ENCODE measurements at places on chromosomes 12 and 14.

DNA sequence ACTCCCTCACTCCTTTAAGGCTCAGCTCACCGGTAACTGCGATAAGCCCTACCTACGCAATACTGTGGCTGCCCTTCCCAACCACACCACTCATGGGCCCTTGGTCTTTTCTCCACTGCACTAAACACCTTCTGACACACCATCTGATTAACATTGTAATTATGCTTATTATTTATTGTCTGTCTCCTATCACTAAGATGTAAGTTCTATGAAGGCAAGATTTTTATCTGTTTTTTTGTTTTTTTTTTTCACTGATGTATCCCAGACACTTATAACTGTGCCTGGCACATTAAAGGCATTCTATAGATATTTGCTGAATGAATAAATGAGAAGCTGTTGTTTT lies 34.2 kb upstream of the PYGL start:
- DNase-seq: no peak

- no peak for DNase-seq
Observed at GRCh38 chr12:19712041-19712440, 272.7 kb downstream of the AEBP2 start.

DNA sequence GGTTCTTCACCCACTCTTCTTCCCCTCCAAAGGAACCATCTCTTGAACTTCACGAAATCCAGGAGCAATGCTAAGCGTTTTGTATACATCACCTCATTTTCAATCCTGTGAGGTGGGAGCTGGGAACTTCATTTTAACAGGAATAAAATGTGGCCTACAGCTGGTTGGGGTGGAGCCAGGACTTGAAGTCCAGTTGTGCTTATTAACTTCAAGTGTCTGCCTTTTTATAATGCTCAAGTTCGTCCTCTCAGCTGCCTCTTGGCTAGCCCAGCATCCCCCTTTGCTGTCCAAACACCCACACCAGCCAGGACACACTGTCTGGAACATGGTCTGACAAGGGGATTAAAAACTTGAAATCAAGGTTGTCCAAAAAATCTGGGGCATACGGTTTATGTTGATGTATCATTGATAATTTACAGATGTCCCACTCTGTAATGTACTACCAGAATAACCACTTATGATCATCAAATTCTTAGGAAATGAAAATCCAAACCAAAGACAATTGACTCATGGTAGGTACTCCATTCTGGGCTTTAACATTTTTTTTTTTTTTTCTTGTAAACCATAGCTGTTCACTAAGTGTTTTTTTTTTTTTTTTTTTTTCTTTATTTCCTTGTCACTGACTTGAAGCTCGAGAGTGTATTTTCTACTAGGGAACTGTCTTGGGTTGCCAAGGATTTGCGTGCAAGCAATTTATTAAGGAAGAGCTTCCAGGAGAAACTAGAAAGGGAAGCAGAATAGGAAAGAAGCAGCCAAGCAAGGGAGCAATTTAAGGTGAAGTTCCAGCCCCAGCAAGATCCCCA lies 252.3 kb downstream of the EFCAB11 start:
- DNase-seq: peak; percentile 21

- DNase-seq: no peak
Observed at GRCh38 chr12:29709496-29710040, 74.2 kb downstream of the TMTC1 start.

GRCh38 chr14:95132760-95133159 lies 24.6 kb downstream of the DICER1 start:
- DNase-seq: no peak

GRCh38 chr12:6927379-6928021 lies at the start of gene ATN1:
Gene ATN1, plus strand, starts transcription at chr12:6927959. Its CDS starts 6,043 bp downstream, at chr12:6934002.
- peak; percentile 63 for DNase-seq

DNA sequence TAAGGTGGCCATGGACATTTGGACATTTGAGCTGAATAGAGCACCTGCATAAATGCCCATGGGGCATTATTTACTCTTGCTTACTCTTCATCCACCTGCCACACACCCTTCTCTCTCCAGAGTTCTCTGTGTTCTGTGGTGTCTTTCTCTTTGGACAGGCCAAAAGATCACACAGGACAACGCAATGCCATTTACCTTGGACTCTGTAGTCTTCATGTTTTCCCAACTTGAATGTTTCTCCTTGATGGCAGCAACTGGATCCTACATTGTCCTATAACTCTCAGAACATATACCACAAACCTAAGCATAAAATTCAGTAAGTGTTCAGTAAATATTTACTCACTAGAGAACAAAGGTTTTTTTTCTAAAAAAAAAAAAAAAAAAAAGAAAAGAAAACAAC lies 41.7 kb upstream of the PTHLH start:
- DNase-seq: no peak

DNA sequence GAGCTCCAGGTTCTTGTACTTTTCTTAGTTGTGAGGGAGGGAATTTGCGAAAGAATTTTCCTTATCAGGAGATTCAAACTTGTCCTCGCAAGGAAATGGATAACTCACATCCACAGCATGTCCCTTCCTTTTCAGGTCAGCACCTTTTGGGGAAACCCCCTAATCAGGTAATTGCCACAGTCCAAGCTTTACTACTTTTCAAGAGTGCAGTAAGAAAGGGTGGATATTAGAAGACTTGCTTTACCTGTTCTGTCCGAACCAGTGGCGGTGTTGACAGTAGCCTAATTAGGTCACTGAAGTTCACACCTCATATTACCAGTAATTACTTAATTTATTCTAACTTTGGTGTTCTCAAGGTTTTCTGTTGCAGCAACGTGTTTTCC lies 6.7 kb upstream of the C12orf50 start:
- DNase-seq: no peak

GRCh38 chr12:21568115-21568514 lies 36.5 kb downstream of the GYS2 start:
- no peak for DNase-seq

- DNase-seq: no peak
Observed at GRCh38 chr14:87676814-87677437, 316.1 kb downstream of the GALC start.

- DNase-seq: no peak
Observed at GRCh38 chr12:117331691-117332090, 29.7 kb downstream of the NOS1 start.
